Stimulated activated CD4-positive, alpha-beta T cell treated with anti-CD3 and anti-CD28 coated beads, Interleukin-15, amount 100 ng/mL, for 24 hours (primary cell): ENCODE measurements at places on chromosomes 2 and 18.

- no peak for DNase-seq
These were observed 58.1 kb upstream of the FOSL2 start for GRCh38 chr2:28334527-28334894.

DNA sequence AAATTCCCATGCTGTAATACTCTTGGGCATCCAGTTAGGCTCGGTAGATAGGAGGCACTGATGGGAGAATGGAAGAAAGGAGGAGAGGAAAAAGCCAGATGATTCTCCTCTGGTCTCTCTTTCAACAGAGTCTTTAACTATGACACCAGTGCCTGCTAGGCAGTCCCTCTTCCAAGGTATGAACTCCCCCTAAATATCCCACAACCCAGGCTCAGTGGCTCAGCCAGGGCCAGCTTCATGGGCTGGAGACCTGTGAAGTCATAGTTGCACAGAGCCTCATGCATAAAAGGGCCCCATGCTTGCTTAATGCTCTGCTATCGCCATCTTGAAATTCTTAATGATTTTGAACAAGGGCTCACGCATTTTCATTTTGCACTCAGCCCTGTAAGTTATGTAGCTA lies 869.2 kb upstream of the GCFC2 start:
- DNase-seq = no peak

DNA sequence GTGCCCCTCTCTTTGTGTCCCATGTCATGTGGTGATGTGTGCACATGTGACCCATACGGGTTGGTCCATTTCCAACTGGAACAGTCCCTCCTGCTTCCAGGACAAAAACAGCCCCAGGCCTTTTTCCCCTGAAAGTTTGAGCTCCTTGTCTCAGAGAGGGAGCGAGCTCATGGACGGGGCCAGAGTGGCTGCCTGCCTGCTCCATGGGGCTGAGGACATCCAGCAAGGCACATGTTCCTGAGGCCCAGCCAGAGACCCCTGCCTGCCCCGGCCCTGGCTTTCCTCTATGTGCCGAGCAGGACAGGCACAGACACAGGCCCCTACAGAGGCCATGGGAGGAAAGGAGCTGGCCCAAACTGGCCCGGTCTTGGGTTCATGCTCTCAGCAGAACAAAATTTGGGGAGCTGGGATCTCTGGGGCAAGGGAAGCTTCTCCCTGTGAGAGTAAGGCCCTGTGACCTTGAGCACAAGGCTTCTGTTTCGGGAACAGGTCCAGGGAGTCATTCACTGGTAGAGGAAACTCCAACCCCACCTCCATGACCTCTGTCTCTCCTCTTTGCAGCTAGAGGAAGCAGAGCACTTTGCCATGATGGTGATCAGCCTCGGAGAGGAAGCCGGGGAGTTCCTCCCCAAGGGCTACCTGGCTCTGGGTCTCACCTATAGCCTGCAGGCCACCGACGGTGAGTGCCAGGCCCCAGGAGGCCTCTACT lies 105.8 kb upstream of the MCFD2 start:
- DNase-seq = no peak

GRCh38 chr2:179862898-179863458 lies 1.6 kb upstream of the ZNF385B start:
- no peak for DNase-seq

DNA sequence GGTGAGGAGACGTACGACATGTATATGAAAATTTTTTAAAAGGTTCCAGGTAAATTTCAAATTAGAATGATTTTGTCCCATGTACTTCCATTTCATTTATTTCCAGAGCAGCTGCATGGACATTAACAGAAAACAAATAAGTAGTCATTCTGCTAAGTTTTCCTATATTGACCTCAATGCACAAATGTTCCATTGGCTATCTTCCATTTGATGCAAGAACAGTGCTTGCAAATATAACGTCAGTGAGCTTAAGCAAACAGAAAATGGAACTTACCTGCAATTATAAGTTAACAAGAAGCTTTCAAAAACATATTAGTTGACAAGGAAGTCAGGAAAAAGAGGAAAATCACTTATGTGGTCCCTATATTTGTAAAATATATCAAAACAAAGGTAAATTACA lies 16.6 kb downstream of the PAIP2B start:
- no peak for DNase-seq

DNA sequence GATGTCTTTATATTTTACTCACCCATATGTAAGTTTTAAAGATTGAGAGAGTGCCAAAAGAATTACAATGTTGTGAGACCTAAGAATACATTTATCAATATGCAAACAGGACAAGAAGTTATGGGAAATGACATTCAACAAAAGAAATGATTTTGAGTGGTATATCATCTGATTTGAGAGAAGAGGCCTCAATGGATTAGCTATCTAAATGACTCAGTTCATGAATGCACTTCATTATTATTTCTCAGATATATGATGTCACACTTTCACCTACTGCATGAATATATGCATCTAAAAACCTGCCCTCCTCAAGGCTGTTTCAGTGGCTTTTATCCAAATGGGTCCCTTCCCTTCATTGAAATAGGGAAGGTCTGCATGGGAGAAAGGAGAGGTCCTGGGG lies 128.3 kb upstream of the LYPD1 start:
- no peak for DNase-seq

DNA sequence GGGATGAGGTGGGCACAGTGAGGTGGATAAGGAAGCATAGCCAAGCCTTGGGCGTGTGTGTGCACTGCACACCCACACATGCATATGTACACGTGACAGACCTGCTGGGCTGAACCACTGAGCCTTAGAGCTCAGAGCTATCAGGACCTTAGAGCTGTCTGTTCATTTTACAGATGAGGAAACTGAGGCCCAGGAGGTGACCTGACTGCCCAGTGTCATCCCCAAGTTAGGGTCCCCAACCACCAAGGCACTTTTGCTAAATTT lies 8.2 kb upstream of the SNED1 start:
- no peak for DNase-seq
